ENCODE measurements at places on chromosomes 12 and 14. TPM values are rescaled to one million over a fixed set of nuclear protein-coding genes. Genes with fewer than 3 reads are reported as not detected.

DPPA3 gene
- total RNA-seq, result not detected

MFAP5 gene
- total RNA-seq, result 37.3 TPM

LAG3 gene
- total RNA-seq, result not detected

GPR137C gene
- total RNA-seq, result 0.33 TPM

SIX1 gene
- 4.6 TPM for total RNA-seq

WNT5B gene
- 69.2 TPM for total RNA-seq

SLCO1A2 gene
- not detected for total RNA-seq

EVL gene
- total RNA-seq, result 17.7 TPM

PARPBP gene
- 5.1 TPM for total RNA-seq

CNTN1 gene
- total RNA-seq, result 1.8 TPM

NID2 gene
- 183 TPM for total RNA-seq

CCDC184 gene
- 2.2 TPM for total RNA-seq

TAS2R7 gene
- not detected for total RNA-seq

PRIMA1 gene
- not detected for total RNA-seq

CLSTN3 gene
- 39.0 TPM for total RNA-seq

PLXNC1 gene
- 1.7 TPM for total RNA-seq

KCNA1 gene
- not detected for total RNA-seq

SLC5A8 gene
- total RNA-seq, result not detected

C14orf180 gene
- total RNA-seq, result not detected

HVCN1 gene
- 2.3 TPM for total RNA-seq

DDIT3 gene
- total RNA-seq, result 42.5 TPM

TESPA1 gene
- not detected for total RNA-seq

RIMBP2 gene
- not detected for total RNA-seq

PMCH gene
- total RNA-seq, result 0.30 TPM

SLC8A3 gene
- total RNA-seq, result 0.33 TPM
